ENCODE measurements at places on chromosomes 4 and X.

DNA sequence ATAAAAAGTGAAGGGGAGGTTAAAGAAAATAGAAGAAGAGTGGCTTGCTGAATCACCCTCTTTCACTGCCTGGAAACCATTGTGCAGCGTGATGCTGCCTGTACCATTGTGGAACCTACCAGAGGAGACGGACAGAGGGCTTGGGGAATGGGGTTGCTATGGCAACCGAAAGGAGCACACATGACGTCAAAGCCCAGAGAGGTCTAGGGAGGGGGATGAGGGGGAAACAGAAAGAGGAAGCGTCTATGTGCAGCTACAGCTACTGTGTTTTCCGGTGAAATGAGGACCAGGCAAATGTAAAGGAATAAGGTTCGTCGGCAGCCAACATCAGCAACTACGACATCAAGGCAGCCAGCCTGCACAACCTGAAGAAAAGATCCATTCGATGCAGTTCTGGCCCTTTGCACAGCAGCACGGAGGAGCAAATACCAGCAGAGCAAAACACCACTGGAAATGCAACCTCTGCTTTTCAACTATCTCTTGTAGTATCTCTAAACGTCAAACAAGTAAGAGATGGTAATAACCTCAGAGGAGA, at the start of gene MAPK10:
MAPK10 (minus strand) TSS at position 110 of the 535 bp plus-strand sequence.
- peak; percentile 94 for DNase-seq

DNA sequence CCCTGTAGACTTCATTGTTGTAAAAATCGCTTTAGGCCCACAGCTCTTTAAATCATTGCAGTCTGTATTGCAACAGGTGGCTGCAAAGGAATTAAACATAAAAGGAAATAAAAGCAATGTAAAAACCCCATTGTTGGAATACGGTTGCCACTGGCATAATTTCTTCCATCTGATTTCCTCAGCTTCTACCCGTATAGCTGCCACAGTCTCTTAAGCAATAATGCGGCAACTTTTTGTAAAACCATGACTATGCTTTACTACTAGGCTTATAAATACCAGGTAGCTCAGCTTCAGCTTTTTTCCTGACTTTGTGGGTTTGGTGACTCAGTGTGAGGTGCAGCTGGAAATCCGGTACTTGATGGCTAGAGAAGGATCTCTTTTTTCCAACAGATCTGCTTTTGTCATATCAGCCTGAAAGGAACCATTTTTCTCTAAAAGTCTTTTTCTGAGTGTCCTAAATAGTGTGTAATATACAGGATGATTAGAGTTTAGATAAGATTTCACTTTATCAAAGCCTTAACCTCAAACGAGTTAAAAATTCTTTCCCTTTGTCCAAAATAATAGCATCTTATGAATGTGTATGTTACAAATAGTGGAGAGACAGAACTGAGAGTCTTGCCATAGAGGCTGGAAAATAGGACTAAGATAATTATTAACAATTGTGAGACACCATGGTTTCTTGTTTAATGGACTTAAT, 268.0 kb downstream of the ADGRL3 start:
- DNase-seq: peak; percentile 45

DNA sequence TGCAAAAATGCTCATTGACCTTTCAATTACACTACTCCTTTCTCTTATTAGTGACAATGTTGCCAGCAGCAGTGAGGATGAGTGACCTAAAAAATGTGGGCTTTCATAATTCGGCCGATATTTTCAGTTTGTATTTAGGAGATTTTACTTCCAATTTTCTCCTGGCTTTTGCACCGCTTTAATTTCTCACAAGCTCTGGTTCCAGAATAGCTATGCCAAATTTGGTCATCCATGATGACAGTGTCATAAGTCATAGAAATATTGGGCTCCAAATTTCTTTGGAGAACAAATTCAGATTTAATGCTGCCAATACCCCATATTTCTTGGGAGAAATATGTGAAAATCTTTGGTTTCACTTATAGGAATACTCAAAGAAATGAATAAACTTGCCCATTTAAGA, 187.7 kb upstream of the HCCS start:
- DNase-seq: no peak

DNA sequence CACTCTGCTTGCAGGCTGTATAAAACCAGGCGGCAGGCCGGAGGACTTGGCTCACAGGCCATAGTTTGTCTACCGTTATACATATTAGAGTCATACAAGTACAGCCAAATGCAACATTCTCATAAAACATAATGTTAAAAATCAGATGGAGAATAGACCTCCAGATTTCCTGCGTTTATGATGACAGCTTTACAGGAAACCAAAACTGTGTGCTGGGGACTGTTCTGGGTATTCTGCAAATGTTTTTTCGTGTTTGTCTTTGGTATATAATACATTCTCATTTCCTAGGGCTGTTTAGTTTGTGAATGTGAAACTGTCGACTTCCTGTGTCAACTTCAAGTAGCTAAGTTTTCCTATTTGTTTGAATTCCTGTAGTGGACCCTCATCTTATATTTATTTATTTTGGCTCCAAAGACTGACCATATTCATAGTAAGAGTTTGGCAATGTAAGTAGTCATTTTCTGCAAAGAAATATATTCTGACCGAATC, 79.5 kb upstream of the FAM9C start:
- peak; percentile 49 for DNase-seq

GRCh38 chr4:125773502-125773901, 458.7 kb downstream of the FAT4 start:
- no peak for DNase-seq

DNA sequence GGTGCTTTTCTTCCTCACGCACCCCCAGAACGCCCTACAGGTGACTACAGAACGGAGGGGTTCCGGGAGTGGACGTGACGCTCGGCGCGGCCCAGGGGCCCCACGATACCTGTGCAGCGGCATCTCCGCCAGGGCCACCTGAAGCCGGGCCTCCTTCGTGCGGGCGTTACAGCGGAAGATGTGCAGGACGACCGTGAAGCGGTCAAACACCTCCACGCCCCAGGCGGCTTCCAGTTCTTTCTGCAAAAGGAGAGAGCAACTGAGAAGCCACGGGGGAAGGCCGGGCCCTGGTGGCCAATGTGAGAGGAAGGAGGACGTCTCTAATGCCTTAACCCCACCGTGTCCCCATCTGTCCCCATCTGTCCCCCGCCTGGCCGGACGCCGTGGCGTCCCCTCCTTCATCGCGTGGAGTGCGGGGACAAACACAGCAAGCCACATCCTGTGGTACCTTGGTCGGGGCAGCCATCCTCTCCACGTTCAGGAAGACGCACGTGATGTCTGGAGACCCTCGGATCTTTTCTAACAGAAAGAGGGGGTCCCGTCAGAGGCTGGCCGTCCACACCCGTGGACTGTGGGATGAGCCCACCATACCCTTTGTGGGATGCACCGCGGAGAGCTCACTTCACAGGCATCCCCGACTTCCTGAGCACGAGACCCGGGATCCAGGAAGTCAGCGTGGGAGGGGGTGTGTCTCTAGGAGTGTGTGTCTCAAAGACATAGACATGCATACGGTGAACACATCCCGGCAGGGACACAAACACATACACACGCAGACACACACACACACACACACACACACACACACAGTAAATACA, 3.6 kb downstream of the GTPBP6 start:
- peak; percentile 30 for DNase-seq

DNA sequence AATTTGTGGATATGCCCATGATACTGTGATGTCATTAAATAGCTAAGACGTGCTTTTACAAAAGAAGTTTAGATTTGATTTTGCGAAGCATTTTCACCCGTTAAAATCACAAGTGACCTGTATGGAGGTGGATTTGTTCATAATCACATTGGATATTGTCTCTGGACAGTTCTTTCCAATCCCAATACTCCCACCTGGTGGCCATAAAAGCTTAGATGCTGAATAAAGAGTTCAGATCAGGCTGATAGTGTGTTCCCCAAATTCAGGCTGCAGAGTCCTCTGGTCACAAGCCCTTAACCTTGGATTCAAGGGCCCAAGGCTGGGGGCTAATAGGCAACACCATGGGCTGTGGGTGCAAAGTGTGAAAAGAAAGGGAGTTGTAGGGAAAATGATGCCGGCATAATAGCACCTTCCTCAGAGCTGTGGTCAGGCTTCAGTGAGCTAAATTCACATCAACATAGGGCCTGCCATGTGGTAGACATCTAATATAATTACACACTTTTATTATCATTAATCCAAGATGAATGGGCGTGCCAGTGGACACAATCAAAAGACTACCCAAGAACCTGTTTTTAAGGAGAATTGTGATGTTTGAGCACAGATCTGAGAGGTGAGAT, 28.1 kb downstream of the SMIM43 start:
- peak; percentile 77 for DNase-seq

GRCh38 chr4:111957997-111958396, 187.3 kb upstream of the FAM241A start:
- no peak for DNase-seq

DNA sequence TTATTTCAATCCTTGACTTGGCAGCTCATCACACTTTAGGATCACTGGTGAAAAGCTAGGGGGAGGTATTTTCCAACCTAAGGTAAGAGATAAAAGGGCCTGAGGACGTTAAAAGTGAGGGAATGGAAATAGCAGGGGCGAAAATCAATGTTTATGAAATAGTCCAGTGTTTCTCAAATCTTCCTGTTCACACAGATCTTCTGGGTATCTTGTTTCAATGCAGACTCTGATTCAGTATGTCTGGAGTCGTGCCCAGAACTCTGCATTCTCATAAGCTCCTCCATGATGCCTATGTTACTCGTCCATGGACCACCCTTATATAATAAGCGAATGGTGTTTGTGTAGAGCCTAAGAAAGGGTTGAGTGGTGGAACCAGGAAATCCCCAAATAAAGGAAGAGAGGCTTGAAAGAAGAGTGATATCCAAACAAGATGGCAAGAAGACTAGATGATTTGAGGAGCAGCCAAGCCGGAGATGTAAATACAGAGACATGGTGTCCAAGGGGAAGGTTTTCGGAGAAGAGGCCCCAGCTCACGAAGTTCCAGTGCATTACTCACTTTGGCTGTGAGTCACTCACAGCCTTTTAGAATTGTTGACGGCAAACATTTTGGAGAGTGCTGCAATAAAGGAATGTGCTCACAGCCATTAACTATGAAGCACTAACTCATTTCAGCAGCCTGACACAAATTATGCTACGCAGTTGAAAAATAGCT, 215.6 kb upstream of the PPARGC1A start:
- peak; percentile 90 for DNase-seq

Data from fibroblast of pulmonary artery (primary cell).